ENCODE measurements at places on chromosomes 4 and X.

DNA sequence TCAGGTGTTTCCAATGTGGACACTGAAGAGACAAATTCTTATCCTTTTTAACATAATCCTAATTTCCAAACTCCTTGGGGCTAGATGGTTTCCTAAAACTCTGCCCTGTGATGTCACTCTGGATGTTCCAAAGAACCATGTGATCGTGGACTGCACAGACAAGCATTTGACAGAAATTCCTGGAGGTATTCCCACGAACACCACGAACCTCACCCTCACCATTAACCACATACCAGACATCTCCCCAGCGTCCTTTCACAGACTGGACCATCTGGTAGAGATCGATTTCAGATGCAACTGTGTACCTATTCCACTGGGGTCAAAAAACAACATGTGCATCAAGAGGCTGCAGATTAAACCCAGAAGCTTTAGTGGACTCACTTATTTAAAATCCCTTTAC is 18.6 kb downstream of the TLR7 start:
- no peak for DNase-seq

- no peak for DNase-seq
Observed at GRCh38 chr4:864456-865120, 38.7 kb upstream of the CPLX1 start.

DNA sequence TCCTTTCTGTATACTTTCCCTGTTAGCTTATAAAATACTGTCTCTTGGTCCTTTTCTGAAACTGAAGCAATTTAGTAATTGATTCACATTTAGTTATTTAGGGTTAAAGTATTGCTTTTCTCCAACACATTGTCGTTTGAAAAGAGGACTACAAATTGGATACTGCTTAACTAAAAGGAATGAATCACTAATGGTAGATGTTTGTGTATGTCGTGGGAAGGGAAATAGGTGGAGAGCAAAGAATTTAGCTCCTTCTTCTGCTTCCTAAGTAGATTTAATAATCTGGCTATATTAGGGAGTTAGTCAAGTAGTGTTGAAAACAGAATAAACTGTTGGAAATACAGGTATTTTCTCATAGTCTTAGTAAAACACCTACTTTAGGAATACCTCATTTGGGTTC is 27.9 kb downstream of the SLAIN2 start:
- no peak for DNase-seq

DNA sequence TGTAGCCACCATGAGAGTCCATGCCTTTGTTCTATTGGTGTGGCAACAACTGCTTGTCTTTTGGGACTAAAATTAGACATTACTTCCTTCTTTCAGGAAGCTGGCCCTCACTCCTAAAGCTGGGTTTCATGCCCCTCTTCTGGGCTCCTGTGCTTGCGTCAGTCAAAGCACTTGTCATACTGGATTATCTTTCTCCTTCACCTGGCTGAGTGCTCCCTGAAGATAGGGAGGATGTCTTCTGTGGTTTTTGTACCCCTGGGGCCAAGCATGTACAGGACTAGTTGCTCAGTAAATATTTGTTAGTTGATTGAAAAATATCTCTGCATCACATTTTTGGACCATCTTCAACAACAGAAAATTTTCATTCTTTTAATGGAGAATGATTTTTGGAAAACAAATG is 26.1 kb upstream of the LONRF3 start:
- DNase-seq: no peak

GRCh38 chrX:154695911-154696675 is 42.7 kb upstream of the CTAG2 start:
- no peak for DNase-seq

DNA sequence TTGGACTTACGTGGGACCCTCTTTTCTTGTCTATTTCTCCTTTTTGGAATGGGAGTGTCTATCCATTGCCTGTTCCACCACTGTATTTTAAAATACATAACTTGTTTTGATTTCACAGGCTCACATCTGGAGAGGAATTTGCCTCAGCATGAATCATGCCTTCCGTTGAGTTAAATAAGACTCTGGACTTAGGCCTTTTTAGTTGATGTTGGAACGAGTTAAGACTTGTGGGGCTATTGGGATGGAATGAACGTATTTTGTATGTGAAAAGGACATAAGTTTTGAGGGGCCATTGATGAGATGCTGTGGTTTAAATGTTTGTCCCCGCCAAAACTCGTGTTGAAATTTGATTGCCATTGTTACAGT is 66.2 kb downstream of the BEX3 start:
- DNase-seq: no peak

GRCh38 chrX:40383360-40383759 is 197.4 kb upstream of the ATP6AP2 start:
- no peak for DNase-seq

DNA sequence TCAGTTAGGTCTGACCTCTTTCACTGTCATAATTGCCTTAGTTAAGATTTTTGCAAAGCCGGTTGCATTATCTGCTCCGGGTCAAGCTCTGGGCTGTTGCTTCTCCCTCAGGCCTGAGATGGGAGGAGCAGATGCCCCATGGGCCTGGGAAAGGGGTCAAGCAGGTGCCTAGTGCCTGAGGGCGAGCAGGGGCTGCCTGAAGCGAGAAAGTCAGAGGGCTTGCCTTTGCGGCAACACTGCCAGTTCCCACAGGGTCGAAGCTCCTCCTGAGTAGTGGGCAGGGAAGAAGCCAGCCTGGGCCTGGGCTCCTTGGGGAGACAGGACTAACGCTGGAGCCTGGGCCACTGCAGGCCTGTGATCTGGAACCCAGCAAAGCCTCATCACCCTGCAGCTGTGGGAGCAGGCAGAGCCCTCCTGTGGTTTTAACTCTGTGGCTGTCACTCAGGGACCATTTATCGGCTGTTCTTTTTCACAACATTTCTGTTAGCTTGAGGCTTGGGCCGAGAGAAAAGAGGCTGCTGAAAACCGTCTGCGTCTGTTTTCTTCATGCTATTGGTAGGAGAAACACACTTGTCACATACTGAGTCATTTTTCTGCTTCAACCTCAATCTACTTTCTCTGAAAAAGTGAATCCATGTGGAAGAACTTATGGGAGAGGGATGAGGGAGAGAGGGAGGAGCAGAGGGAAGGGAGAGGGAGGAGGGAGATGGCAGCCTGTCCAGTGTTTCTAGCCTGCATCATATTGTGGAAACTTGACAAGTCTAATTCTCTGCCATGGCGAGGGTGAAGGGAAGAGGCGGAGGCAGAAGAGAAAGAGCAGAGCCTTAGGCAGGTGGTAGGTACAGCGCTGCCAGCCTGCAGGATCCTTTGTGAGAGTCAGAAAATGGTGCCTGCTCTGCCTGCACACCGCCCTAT is 68.4 kb downstream of the RHOH start:
- no peak for DNase-seq

All from epithelial cell of proximal tubule (primary cell).